SK-N-MC (cell line): ENCODE measurements at places on chromosomes 2 and 18.
A peak's percentile ranks its signal among the peaks of the same experiment; 100 is the strongest.

GRCh38 chr2:45651415-45652089, at the start of gene PRKCE:
TSS of gene PRKCE (plus strand) at chr2:45651675.
- no peak for DNase-seq

GRCh38 chr2:217262911-217263310, 403.0 kb upstream of the TNP1 start:
- no peak for DNase-seq

- no peak for DNase-seq
Measured at GRCh38 chr2:170148161-170148560, 29.8 kb upstream of the MYO3B start.

- DNase-seq: no peak
Measured at GRCh38 chr2:118936306-118936705, 5.7 kb upstream of the MARCO start.

DNA sequence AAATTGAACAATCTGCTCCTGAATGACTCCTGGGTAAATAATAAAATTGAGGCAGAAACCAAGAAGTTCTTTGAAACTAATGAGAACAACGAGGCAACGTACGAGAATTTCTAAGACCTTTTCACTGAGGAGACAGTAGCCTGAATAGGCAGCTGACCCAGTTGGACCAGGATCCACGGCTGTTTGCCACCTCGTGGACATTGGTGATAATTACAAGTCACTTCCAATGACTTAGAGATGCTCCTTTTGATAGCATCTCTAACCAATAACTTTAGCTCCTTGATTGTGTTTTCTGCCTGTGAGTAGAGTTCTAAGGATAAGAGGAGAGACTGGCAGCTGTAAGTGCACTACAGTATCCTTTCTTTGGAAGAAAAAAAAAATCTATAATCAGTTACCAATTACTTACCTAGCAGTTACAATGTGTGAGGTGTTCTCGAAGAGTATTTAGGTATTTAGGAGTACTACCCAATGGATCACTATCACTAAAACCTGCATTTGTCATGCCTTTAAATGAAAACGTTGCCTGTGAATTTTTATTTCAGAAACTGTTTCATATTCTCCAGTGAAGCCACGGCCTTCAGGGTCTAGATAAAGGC, 31.3 kb upstream of the CNTNAP5 start:
- DNase-seq: peak; percentile 18

DNA sequence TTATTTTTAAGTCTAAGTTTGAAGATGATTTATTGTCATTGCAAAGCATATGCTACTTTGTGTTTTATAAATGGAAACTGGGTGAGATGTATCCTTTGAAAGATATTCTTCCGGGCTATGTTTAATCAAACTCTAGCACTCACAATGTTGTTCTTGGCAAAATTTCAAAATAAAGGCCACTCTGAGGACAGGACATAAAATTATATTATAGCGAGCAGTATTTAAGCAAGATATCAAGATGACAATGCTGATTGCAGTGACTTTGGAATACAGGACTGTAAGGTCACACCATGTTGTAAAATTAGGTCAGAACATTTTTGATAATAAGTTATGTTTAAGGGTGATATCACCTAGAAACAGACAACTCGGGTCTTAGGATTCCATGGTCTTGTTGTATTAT, 14.2 kb downstream of the RPRM start:
- no peak for DNase-seq

DNA sequence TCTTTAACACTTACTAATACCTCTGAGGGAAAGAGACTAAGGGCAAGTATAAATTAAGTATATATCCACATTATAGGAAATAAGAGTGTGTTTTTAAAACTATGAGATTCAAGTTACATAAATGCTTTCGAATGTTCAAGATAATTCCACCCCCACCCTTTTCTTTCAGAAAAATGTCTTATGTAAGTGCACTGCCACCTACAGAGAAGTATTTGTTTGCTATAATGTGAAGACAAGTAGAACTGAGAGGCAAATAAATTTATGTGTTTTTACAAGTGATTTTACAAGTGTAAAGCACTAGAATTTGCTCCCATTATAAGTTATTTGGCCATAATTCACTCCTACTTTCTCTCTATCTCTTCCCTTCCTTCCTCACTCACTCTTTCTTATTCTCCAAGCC, 99.9 kb upstream of the CRACDL start:
- DNase-seq: no peak

DNA sequence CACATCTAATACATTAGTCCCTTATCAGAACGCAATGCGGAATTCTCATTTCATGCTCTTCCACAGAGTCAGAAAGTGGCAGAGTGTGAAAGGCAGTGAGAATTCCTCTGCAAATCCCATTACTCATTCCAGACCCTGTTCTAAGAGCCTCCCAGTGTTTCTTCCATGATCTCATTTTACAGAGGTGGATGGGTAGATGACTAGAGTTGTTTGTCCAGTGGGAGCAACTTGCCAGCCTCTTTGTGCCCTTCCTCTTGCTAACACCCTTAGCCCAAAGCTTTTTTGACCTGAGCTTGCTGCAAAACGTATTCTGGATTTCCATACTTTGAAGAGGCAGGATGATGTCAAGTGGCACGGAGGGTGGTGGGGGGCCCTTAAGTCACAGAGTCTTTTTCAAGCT, 467.7 kb upstream of the RGPD4 start:
- DNase-seq: no peak

DNA sequence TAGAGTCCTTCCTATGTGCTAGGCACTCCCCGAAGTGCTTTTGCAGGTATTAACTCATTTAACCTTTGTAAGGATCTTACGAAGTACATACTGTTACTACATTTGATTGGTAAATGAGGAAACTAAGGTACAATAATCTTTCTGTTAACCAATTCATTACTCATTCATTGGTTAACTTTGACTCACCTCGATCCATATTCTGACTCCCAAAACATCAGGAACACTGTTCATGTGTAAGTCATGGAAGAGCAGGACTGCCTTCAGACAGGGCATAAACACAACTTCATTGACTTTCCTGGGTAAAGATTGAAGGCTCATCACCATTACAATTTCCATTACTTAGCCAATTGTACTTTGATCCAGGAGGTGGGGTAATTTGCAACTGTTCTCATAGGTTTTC, 40.6 kb downstream of the NAPG start:
- no peak for DNase-seq

- no peak for DNase-seq
Measured at GRCh38 chr2:47189635-47190034, 34.5 kb upstream of the STPG4 start.

GRCh38 chr18:13496691-13497281, 229.6 kb downstream of the FAM210A start:
- no peak for DNase-seq

DNA sequence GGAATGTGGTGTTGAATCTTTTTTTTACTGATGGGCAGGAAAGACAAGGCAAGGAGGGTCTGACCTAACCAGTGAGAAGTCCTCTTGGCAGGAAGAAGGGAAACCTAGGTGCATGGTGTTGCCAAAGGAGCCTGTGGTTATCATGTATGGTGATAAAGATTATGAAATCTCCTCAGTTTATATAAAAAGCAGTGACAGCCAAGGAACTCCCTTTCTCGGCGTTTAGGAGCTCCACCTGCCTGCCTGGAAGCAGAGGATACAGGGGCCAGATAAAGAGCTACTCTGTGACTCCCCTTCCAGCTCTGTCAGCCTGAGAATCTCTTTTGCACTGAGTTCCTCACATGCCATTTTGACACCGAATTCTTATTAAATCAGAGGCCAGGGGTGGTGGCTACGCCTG, 26.1 kb downstream of the COLEC12 start:
- no peak for DNase-seq
